Heart left ventricle (tissue), 16 donors: ENCODE measurements at places on chromosomes 6 and 20.
A peak's percentile ranks its signal among the peaks of the same experiment; 100 is the strongest.

DNA sequence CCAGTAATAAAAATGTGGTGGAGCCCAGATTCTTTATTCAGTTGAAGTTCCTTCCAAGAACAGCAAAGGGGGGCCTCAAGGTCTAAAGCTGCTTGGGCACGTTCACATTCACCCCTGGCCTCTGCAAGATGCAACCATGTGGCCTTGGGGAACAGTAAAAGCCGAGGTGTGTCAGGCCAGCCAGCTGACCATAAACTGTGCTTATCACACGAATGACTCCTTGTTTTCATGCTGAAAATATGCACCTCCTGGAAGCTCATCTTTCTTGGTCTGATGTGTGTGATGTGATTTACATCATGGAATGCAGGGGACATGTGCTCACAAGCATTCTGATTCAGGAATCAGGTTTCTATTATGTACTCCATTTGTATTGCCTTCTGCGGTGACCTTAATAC is 211.6 kb upstream of the MARCKS start:
- no peak for DNase-seq

DNA sequence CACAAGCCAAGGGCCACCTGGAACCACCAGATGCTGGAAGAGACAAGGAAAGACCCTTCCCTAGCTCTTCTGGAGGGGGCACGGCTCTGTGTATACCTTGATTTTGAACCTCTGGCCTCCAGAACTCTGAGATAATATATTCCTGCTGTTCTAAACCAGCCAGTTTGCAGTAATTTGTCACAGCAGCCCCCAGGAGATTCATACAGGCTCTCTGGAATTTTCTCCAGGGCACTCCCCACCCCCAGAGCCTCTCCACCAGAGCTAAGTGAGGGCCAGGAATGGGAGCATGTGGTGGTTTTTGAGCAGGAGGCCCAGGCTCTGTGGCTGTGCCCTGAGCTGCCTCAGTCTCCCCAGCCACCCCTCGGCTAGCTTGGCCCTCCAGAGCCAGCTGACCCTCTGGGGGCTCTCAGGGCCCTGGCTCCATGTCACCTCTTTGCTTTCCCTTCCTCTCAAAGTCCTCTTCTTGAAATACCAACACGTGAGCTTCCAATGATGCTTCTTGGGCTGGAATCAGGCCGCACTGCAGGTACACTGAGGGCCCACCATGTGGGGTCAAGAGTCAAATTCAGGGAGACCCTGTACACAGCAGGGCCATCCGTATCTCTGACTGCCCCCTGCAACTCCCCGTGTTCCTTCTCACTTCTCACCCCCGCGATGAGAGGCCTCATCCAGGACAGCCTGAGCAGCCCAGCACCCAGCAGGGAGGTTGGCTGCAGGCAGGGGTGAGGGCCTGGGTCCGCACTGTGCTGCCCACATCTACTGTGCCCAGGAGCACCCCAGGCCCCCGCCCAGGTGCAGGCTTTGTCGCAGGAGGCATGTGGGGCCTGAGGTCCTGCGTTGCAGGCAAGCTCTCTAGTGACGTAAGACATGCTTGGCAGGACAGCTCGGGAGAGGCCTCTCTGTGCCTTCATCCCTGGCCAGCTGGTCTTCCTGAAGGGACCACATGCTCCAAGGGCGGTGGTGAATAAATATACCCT is 155.5 kb downstream of the ANKRD60 start:
- no peak for DNase-seq

GRCh38 chr6:1482381-1483166 is 93.2 kb downstream of the FOXF2 start:
- DNase-seq = no peak

DNA sequence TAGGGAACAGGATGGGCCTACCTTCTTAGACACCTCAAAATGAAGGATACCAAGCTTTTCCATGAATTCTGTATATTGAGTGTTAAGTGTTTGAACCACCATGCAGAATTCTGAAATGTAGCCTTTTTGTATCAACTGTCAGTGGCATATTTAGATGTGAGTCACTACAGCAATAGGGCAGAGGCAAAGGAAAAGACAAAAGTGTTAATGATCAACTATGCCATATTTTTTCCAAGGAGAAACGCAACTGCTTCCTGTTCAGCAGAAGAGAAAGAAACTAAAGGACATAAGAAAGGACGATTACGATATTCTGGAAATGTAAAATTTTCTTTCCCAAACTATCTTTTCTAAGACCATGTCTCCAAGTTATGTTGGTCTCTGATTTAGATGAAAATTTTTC is 104.6 kb upstream of the RSPO3 start:
- no peak for DNase-seq

GRCh38 chr6:129713806-129714333 is 3.9 kb upstream of the ARHGAP18 start:
- DNase-seq = no peak

GRCh38 chr20:63544958-63545516 is 2.5 kb downstream of the SRMS start:
- no peak for DNase-seq

DNA sequence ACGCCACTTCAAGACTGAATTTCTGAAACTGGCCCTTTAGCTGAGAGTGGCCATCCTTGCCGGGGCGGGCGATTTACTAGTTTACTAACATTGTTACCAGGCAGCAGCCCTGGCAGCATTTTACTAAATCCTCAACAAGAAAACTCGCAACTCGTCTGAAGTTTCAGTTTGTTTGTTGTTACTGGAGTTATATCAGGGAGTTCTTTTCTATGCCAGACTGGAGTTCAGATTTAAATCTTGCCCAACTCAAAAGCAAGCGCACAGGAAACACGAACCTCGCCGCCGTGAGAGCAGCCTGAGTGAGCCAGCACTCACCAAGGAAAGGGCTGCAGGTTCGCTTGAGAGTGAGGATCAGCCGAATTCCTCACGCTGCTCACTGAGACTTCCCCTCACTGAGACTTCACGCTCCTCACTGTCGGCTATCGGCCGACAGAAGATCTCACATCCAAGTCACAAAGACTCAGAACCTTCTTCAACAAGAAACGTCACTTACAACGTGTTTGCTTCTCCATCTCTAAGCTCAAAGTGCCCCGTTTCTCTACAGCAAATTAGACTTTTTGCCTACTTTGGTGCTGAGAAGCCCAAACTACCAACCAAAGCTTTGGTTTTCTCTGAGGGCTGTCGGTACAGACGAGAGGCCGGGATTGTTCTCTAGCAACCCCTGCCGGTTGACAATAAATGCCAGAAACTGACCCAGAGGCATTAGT is 78.9 kb downstream of the OLIG3 start:
- peak; percentile 51 for DNase-seq

- DNase-seq = no peak
Measured at GRCh38 chr6:142822842-142823241, 122.1 kb downstream of the HIVEP2 start.

GRCh38 chr6:107489636-107490565 is at the start of gene SOBP:
Gene SOBP (plus strand): TSS chr6:107490117. CDS start chr6:107490617, 500 bp downstream.
- peak; percentile 83 for DNase-seq

- DNase-seq = no peak
Measured at GRCh38 chr20:20425823-20426654, 58.1 kb downstream of the INSM1 start.

DNA sequence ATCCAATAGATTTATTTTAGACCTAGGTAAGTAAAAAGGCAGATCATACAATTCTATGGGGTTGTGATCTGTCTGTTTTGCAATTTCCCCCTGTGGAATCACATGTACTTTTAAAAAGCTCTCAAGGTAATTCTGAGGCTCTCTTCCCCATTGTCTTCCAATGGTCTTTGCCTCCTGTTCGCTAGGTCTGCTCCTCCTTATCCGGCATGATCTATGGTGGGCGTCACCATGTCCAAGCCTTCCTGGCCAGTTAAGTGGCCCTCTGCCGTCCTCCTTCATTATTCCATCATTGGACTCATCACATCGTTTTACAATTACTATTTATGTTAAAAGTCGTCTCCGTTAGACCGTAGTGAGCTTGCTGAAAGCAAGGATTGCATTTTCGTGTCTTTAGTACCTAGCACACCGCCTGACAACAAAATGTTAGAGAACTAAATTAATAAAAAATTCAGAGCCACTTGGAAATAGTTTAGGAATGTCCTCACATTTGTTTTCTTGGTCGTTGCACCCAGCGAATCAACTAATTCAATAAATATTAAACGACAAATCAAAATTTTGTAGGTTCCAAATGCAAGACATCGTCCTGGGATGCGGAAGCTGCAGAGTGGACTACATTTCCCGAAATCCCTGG is 2.2 kb upstream of the STXBP5 start:
- no peak for DNase-seq

- no peak for DNase-seq
Measured at GRCh38 chr6:70657706-70658105, 10.0 kb upstream of the SMAP1 start.

DNA sequence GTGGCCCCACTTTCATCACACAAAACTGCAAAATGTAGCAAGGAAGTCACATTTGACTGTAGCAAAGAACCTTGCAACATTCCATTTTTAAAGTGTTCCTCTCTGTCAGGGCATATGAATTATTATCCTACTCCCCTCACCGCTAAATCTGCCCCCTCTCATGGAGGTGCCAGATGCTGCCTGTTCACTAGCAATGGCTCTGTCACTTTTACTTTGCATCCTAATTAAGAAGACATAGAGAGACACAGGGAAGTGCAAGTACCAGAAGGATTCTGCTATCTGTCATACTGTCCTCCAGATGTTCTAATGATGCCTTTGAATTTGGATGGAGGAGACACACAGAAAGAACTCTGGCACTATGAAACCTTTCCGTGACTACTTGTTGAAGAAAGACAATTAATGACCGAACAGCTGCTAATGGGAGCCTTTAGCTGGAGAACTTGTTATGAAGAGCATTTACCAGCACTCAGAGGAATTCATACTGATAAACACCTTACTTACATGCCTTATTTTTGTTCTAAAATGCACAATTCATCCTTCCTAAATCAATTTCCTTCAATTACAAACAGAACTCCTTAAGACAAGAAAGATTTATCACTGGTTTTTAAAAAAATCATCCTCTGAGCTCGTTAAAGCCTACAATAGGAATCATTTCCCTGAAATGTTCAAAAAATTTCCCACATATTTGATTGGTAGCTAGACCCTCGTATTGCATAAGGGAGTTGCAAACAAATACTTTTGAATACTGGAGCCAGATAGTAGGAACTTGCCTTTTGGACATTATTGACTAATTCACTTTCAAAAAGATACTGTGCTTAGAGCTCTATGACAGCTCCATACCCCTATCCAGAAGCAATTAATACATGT is 292.6 kb downstream of the UBE3D start:
- no peak for DNase-seq
